ENCODE measurements at places on chromosomes 1 and 21.

DNA sequence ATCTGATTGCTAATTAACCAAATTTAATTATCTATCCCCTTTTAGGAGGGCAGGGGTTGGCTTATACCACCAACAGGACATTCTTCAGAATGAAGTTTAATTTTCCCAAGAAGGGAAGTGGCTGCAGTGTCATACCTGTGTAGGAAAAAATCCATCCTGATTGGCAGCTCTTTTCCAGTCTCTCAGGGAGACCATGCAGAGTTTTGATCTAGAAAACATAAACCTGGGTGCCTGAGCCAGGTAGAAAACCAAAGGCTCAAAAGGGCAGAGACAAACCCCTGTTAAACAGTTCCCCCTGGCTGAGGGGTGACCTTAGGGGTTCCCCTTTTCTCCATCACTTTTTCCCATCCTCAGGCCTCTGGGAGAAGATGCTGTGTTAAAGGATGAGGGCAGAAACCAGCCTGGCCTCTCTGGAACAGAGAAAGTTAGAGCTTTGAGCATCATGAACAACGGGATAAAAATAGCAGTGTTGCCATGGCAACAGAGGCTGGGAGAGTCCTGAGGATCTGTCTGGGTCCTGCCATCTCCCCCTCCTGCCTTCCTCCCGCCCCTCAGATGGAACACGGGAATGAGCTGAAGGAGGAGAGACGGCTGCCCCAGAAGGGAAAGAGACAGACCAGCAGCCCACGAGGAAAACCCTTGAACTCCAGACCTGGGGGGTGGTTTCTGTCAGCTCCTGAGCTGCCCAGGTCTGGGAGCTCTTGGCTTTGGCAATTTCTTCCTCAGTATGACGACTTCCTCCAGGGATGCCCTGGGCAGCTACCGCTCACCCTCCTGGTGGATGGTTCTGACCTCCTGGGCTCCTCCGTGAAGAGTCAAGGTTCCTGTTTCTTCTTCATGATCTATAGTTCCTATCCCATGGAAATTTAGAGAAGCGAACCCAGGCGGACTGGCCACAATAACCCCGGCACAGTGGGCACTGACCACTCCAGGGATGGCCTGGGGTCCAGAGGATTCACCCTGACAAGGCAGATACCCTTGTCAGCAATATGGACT is 14.0 kb upstream of the LEMD1 start:
- H3K27me3 ChIP-seq = no peaks in the 10 kb centered on the region
- H3K36me3 ChIP-seq = no peaks in the 10 kb centered on the region
- no peak for DNase-seq

GRCh38 chr21:42093186-42093585 is 22.1 kb downstream of the UMODL1 start:
- H3K4me1 ChIP-seq = peaks cover 11% of the 10 kb centered on the region
- H3K4me3 ChIP-seq = no peak overlapping the region
- H3K27me3 ChIP-seq = no peaks in the 10 kb centered on the region
- H3K36me3 ChIP-seq = no peaks in the 10 kb centered on the region
- no peak for DNase-seq

- H3K4me1 ChIP-seq = peaks cover 42% of the 10 kb centered on the region
- no peaks in the 10 kb centered on the region for H3K36me3 ChIP-seq
- H3K27ac ChIP-seq = peak overlapping the region; percentile 12
- no peak overlapping the region for H3K4me3 ChIP-seq
- no peaks in the 10 kb centered on the region for H3K27me3 ChIP-seq
- DNase-seq = peak; percentile 51
These were observed 41.7 kb downstream of the EPB41 start for GRCh38 chr1:28956038-28956464.

- H3K27ac ChIP-seq = no peak overlapping the region
- no peaks in the 10 kb centered on the region for H3K36me3 ChIP-seq
- H3K27me3 ChIP-seq = no peaks in the 10 kb centered on the region
- no peaks in the 10 kb centered on the region for H3K4me1 ChIP-seq
- no peak for DNase-seq
These were observed 14.3 kb downstream of the GPR137B start for GRCh38 chr1:236156512-236157208.

- no peaks in the 10 kb centered on the region for H3K36me3 ChIP-seq
- H3K27ac ChIP-seq = no peak overlapping the region
- no peak overlapping the region for H3K4me3 ChIP-seq
- no peaks in the 10 kb centered on the region for H3K27me3 ChIP-seq
- H3K4me1 ChIP-seq = no peaks in the 10 kb centered on the region
- no peak for DNase-seq
These were observed 262.1 kb downstream of the AKT3 start for GRCh38 chr1:243587823-243588560.

DNA sequence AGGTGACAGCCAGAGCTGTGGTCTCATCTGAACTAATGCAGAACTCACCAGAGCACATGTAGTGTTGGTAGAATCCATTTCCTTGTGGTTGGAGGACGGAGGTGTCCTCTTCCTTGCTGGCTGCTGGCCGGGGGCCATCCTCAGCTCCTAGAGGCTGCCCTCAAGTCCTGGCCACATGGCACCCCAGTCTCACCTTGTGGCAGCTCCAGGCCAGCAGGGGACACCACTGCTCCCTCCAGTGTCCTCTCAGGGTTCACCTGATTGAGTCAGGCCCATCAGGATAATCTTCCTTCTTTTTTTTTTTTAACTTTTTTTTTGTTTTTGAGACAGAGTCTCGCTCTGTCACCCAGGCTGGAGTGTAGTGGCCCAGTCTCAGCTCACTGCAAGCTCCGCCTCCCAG is 2.9 kb downstream of the KCNE1 start:
- H3K27me3 ChIP-seq = no peaks in the 10 kb centered on the region
- no peak overlapping the region for H3K4me3 ChIP-seq
- no peaks in the 10 kb centered on the region for H3K4me1 ChIP-seq
- H3K27ac ChIP-seq = no peak overlapping the region
- DNase-seq = no peak

- H3K4me3 ChIP-seq = no peak overlapping the region
- H3K36me3 ChIP-seq = peaks cover 4% of the 10 kb centered on the region
- no peaks in the 10 kb centered on the region for H3K4me1 ChIP-seq
- H3K27ac ChIP-seq = no peak overlapping the region
- H3K27me3 ChIP-seq = no peaks in the 10 kb centered on the region
These were observed 87.7 kb downstream of the POFUT2 start for GRCh38 chr21:45200031-45200430.

GRCh38 chr1:115116512-115116911 is 27.2 kb upstream of the TSPAN2 start:
- DNase-seq = no peak
- H3K36me3 ChIP-seq = no peaks in the 10 kb centered on the region
- no peaks in the 10 kb centered on the region for H3K27me3 ChIP-seq
- H3K27ac ChIP-seq = no peak overlapping the region

- no peaks in the 10 kb centered on the region for H3K27me3 ChIP-seq
- H3K4me3 ChIP-seq = no peak overlapping the region
- H3K4me1 ChIP-seq = peaks cover 5% of the 10 kb centered on the region
- no peak for DNase-seq
- H3K36me3 ChIP-seq = no peaks in the 10 kb centered on the region
- no peak overlapping the region for H3K27ac ChIP-seq
These were observed 360.7 kb downstream of the PTBP2 start for GRCh38 chr1:97082160-97082848.

GRCh38 chr1:31617916-31618746 is 642 bp downstream of the HCRTR1 start:
- no peaks in the 10 kb centered on the region for H3K4me1 ChIP-seq
- DNase-seq = peak; percentile 70
- peaks cover 9% of the 10 kb centered on the region for H3K27me3 ChIP-seq
- H3K4me3 ChIP-seq = peak overlapping the region; percentile 63
- H3K27ac ChIP-seq = no peak overlapping the region

DNA sequence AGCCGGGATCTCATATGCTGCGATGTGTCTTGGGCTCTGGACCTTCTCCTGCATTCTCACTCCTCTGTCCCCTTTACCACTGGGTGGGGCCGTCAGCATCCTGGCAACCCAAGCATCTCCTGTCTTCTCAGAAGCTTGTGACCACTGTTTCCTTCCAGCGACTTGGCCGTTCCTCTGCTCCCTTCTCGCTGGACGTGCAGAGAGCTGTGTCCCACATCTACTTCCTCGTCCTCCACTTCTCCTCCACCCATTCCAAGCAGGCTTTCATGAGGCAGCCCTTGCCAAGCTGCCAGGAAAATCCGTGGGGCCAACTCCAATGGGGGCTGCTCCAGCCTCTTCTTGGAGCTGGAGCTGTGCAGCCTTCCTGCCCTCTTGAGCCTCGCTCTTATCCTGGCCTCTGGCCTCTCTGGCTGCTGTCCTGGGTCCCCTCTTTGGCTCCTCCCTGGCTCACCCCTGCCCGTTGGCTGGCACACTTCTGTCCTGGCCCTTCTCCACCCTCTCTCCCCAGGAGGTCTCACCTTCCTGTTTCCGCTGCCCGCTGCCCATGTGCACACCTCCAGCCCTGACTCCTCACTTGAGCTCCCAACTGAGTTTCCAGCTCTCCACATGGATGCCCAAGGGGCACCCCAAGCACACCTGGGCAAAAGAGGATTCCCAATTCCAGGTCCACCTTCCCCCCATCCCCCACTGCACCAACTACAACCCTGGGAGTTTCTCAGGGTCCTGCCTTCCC is 8.7 kb downstream of the FAM131C start:
- no peaks in the 10 kb centered on the region for H3K27me3 ChIP-seq
- no peaks in the 10 kb centered on the region for H3K4me1 ChIP-seq
- H3K27ac ChIP-seq = no peak overlapping the region
- no peak for DNase-seq
- H3K4me3 ChIP-seq = no peak overlapping the region

DNA sequence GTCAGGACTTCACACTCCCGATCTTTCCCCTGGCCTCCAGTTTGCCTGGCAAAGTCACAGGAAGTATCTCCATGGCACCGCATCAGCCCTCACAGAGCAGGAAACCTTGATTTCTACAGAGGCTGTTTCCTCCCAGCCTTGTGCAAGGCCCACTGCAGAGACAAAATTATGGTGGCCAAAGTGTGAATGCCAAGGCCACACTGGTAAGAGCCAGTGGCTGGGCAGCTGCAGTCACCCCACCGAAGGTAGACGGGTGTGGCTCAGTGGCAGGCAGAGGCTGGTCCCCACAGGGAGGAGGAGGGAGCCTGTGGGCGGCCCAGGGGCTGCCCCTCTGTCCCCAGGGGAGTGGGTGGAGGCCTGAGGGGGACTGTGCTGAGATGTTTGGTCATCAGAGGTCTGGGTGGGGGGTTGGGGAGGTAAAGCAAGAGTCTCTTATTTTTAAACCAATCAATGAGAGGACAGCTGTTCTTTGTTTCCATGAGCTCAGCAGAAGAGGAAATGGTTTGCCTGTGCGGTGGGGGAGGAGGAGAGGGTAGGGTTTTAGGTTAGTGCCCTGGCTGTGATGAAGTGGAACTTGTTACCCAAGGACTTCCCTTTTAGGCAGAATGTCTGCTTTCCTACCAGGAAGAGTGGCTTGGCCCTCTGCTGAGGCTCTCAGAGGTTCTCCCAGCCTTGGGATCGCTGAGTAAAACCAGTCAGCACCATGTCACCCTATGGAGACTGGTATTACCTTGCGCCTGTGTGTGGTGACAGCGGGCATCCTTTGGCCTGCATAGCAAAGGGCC is 18.0 kb upstream of the BTG2 start:
- H3K4me3 ChIP-seq = no peak overlapping the region
- H3K27me3 ChIP-seq = no peaks in the 10 kb centered on the region
- DNase-seq = no peak
- H3K36me3 ChIP-seq = no peaks in the 10 kb centered on the region
- H3K4me1 ChIP-seq = peaks cover 22% of the 10 kb centered on the region

DNA sequence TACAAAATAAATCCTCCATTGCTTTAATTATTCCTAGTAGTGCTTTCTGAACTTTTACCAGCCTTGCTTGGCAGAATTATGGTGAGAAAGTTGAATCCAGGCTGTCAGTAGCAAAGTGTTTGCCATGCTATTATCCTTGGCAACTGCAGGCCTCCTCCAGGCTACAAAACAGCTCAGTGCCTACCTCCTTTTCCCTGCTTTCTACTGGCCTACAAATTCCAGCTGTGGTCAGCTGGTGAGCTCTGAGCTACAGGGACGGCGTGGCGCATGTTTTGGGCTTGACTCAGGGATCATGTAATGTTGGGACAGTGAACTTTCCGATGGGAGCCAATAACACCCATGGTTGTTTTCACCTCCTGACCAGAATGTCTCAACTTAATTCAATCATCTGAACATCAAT is 456.1 kb upstream of the ADAMTS5 start:
- H3K4me1 ChIP-seq = no peaks in the 10 kb centered on the region
- H3K36me3 ChIP-seq = no peaks in the 10 kb centered on the region
- H3K27me3 ChIP-seq = no peaks in the 10 kb centered on the region
- no peak for DNase-seq
- no peak overlapping the region for H3K4me3 ChIP-seq
- H3K27ac ChIP-seq = no peak overlapping the region

DNA sequence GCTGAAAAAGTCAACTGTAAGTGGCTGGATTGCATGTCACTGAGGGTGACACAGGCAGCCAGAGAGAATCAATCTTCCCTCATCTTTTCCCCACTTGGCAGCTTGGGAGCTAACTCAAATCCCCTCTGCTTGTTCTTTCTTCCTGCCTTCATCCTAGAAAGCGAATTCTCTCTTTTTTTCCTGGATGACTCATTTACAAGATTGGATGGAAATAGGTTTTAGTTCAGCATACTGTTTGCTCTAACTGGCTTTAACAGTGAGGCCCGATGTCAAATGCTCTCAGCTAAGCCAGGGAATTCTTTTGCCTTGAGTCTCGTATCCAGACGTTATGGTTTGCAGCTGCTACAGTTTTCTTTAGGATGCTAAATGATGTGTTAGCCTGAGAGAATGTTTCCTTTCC is 72.7 kb downstream of the HUNK start:
- no peak overlapping the region for H3K27ac ChIP-seq
- H3K27me3 ChIP-seq = no peaks in the 10 kb centered on the region
- no peaks in the 10 kb centered on the region for H3K36me3 ChIP-seq
- no peaks in the 10 kb centered on the region for H3K4me1 ChIP-seq
- no peak for DNase-seq

GRCh38 chr1:109095631-109096030 is 5.1 kb downstream of the TMEM167B start:
- H3K27me3 ChIP-seq = no peaks in the 10 kb centered on the region
- no peak overlapping the region for H3K27ac ChIP-seq
- H3K4me3 ChIP-seq = no peak overlapping the region

- H3K27me3 ChIP-seq = no peaks in the 10 kb centered on the region
- H3K4me1 ChIP-seq = peaks cover 12% of the 10 kb centered on the region
- no peak overlapping the region for H3K4me3 ChIP-seq
- H3K27ac ChIP-seq = no peak overlapping the region
- H3K36me3 ChIP-seq = no peaks in the 10 kb centered on the region
These were observed 43.6 kb downstream of the DMRTB1 start for GRCh38 chr1:53502641-53503432.

GRCh38 chr1:21324368-21325141 is 34.3 kb upstream of the ECE1 start:
- peaks cover 51% of the 10 kb centered on the region for H3K4me1 ChIP-seq
- H3K27me3 ChIP-seq = no peaks in the 10 kb centered on the region
- no peak overlapping the region for H3K4me3 ChIP-seq
- H3K36me3 ChIP-seq = no peaks in the 10 kb centered on the region

GRCh38 chr1:199808110-199808870 is 219.2 kb upstream of the NR5A2 start:
- no peak overlapping the region for H3K4me3 ChIP-seq
- no peak for DNase-seq
- no peaks in the 10 kb centered on the region for H3K36me3 ChIP-seq
- H3K27me3 ChIP-seq = peaks cover 59% of the 10 kb centered on the region

- DNase-seq = no peak
- no peaks in the 10 kb centered on the region for H3K27me3 ChIP-seq
- H3K4me3 ChIP-seq = no peak overlapping the region
These were observed 41.3 kb upstream of the CFHR3 start for GRCh38 chr1:196733091-196733970.
